ENCODE measurements at places on chromosomes 3 and 15.

GRCh38 chr15:92092289-92093105 is 239.0 kb downstream of the SLCO3A1 start:
- no peak for DNase-seq

- no peak for DNase-seq
Measured at GRCh38 chr3:117105686-117106085, 396.1 kb downstream of the TUSC7 start.

- no peak for DNase-seq
Measured at GRCh38 chr3:168024537-168024941, 71.2 kb downstream of the GOLIM4 start.

DNA sequence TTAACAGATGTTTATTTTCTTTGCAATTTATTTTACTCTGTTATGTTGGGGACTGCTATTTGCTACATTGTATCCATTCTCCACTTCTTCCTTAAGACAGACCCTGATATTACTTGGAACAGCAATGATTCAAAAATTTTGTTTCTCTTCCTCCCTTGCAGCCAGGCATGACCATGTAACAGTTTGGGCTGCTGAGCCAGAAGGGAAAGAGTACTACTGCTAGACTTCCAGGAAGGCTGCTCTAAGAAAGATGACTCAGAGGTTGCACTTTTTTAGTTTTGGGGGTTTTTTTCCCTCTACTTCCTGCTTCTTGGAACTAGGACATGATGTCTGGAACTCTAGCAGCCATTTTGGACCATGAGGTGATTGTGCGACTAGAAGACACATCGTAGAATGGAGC is 10.3 kb downstream of the PRR20G start:
- DNase-seq = no peak

- DNase-seq = no peak
Measured at GRCh38 chr3:171831936-171832335, 11.2 kb upstream of the TMEM212 start.

DNA sequence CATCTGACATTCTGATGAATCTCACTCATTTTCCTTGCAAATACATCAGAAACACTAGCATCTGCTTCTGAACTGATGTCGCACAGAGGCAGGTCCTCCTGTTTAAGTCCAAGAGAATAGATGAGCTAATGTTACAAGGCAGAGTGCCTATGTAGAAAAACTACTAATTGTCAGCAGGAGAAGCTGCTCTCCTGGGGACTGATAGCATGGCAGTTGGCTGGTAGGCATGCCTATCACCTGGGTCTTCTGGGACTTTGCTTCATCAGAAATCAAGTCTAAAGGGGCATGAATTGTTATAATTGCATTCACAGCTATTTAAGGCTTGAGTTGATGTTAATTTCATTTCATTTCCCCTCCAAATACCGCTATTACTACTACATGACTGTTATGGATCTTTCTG is 457.2 kb downstream of the RAP2B start:
- DNase-seq = no peak

GRCh38 chr3:61562042-61562720 is 810 bp downstream of the PTPRG start:
- no peak for DNase-seq

- DNase-seq = no peak
Measured at GRCh38 chr3:15797642-15798303, at the start of gene ANKRD28. Gene ANKRD28, minus strand, starts transcription at chr3:15797979. Its CDS starts 1,458 bp downstream, at chr3:15796521.

GRCh38 chr15:40969363-40969762 is 16.1 kb downstream of the CHAC1 start:
- DNase-seq = no peak

DNA sequence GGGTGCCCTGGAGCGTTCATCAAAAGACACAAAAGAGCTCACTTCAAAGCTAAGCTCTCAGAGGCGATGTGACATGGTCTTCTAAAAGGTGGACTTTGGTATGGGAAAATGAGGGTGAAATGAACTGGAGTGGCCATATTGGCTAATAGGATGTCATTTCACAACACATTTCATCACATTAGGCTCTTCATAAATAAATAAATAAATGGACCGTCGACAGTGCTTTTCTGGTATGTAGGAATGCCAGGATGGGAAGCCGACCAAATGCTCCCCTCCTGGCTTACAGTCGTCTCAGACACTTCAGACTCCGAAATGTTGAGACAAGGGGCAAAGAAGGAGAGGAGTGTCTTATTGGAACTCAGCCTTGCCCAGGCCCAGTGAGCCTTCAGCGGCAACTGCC is 383.0 kb downstream of the NTRK3 start:
- DNase-seq = no peak

GRCh38 chr3:25235466-25235865 is 192.6 kb upstream of the RARB start:
- no peak for DNase-seq

GRCh38 chr3:81451140-81451539 is 310.3 kb downstream of the GBE1 start:
- no peak for DNase-seq

GRCh38 chr15:79529157-79529785 is 97.1 kb downstream of the MINAR1 start:
- DNase-seq = no peak

GRCh38 chr3:31250116-31250777 is 282.5 kb upstream of the STT3B start:
- no peak for DNase-seq
